HCEC 1CT (cell line): ENCODE measurements at places on chromosomes 6 and 20.
A peak's percentile ranks its signal among the peaks of the same experiment; 100 is the strongest.

- DNase-seq, result no peak
Observed at GRCh38 chr6:32713241-32713640, 27.9 kb upstream of the HLA-DQA2 start.

DNA sequence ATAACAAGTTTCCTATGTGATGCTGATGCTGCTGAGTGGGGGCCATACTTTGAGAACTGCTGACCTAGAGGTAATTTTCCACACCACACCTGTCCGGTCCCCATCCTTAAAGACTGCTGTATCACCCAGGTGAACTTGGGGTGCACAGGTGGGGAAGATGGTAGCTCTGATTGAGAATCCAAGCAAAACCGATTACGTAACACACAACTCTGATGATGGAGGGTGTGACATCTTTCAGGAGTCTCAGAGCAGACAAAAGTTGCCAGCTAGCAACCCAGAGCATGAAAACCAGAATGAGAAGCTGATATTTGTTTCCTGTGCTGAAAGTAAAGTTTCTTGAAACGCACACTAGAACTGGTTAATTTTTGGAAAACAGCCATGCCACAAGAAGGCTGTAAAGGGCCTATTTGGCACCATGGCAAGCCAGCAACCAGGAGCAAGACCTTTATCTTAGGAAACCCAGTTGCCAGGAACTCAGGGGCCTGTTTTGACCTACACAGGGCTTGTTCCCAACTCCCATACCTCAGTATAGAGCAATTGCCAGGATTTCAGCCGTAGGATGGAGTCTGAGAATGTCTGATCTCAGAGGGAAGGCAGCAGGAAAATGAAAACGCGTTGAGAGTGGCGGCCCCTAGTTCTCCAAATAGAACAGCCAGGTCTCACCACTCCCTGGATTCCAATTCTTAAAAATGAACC, 21.6 kb upstream of the TBC1D7 start:
- no peak for DNase-seq

GRCh38 chr6:2611092-2611491, 139.6 kb downstream of the MYLK4 start:
- DNase-seq, result peak; percentile 3

DNA sequence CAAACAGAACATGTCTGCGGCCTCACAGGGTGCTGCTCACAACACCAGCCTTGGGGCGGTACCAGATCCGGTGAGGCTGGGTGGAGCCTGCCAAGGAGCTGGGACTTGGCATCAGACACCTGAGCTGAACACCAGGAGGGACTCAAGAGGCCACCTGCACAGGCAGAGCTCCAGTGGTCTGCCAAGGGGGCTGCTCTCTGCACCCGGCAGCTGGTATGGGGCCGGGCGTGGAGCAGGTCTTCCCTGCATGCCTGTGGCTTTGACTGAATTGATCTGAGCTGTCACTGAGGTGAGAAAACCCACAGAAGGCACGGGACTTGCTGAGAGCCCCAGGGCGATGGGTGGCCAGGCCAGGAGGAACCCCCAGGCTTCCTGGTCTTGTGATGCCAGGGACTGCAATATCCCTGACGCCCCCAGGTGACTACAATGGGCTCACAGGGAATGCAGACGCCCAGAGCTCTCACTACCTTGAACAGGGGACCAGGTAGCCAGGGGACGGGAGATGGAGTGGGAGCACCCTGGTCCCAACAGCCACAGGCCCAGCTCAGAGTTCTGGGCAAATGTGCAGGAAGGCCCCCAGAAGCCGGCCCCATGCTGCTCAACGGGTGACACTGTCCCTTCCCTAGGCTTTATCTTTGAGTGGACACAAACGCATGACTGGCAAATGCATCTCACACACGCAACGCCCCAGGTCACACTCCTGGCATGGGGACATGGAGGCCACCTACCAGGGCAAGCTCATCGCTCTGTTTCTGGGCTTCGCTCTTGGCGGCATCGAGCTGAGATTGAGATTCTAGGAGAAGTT, 48.2 kb downstream of the DSTN start:
- no peak for DNase-seq

DNA sequence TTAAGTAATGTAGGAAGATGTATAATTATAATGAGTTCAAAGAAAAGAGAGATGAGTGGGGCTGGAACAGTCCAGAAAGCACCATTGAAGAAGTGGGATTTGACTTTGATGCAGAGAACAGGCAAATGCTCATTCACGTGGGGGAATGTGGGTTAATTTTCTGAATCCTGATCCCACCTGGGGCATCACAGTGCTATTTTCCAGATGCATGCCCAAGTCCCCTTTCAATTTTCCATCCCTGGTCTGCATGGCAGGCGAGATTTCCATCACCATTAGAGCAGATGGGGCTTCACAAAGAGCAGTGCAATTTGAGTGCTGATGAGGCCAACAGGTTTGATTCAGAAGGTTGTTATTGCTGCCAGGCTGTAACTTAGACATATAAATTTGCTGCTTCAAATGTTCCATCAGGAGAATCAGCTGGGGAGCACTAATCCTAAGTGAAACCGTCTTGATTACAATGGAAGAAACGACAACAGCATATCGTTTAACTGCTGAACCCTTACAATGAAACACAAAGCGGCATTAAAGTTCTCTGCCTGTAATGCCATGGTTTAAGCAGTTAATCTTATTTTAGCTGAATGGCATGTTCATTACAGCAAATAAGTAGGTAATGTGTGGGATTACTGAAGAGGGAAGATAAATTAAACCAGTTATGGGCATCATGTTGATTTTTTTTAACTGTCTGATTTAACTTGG, 45.2 kb downstream of the OSTM1 start:
- DNase-seq, result no peak

DNA sequence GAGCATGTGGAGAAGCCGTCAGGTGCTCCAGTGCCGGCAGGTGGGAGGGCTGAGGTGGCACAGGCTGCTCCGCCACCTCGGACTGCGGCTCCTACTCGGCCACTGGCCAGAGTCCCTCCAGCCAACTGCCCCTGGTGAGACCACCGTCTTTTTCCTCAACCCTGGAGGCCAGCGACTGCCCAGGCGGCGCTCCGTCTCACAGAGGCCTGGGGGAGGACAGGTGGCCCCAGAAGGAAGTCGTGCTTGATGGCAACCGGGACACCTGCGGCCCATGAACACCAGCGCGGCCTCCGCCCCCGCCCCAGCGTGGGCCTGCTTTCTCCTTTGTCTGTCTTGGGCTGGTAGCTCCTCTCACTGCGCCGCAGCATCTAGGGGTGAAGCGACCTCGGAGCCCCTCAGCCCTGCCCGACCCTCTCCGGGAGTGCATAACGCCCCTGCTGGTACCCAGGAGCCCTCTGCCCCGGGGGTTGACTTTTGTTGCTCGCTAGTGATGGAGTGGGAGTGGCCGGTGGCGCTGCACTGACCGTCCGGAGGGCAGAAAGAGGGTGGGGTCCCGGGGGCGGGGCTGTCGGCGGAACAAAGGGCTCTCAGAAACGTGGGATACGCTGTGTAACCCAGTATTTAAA, 706 bp upstream of the TUBB2B start:
- no peak for DNase-seq

DNA sequence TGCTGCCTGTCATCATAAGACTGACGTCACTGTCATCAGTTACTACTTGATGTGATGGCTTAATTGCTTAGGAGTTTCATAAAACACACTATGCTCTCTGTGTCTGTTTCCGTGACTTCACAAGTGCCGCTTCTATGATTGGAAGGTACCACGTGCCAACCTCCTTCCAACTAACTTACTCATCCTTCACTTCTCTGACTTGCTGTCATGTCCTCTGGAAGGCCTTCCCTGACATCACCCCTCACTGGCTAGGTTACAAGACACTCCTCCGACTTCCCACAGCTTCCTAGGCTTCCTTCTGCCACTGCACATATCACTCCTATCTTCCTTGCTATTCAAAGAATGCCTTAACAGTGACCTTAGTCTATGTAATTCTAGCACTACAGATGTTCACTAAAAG, 20.4 kb downstream of the SERINC3 start:
- no peak for DNase-seq

GRCh38 chr6:84390334-84390733, 162.9 kb upstream of the CEP162 start:
- DNase-seq, result no peak

DNA sequence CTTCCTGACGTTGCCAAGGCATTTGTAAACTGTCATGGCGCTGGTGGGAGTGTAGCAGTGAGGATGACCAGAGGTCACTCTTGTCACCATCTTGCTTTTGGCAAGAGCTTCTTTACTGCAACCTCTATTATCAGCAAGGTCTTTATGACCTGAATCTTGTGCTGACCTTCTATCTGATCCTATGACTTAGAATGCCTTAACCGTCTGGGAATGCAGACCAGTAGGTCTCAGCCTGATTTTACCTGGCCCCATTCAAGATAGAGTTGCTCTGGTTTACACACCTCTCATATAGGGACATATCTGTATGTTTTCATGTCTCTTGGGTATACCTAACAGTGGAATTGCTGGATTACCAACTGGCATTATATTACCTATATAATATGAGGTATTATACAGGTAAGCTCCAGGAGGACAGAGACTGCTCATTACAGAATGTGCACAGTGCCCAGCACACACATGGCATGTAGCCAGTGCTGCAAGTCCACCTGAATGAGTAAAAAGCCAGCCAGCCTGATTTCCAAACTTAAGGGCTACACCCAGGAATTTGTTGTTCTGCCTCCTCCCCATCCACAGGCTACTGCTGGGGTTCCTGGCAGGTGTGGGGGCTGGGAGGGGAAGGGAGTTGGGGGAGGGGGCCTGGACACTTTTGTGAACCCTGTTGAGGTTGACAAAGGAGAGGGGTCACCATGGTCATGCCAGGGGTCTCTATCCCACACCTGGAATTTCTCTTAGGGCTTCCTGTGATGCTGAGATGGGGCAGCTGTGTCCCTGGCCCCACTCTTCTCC, 35.2 kb upstream of the BLCAP start:
- no peak for DNase-seq

DNA sequence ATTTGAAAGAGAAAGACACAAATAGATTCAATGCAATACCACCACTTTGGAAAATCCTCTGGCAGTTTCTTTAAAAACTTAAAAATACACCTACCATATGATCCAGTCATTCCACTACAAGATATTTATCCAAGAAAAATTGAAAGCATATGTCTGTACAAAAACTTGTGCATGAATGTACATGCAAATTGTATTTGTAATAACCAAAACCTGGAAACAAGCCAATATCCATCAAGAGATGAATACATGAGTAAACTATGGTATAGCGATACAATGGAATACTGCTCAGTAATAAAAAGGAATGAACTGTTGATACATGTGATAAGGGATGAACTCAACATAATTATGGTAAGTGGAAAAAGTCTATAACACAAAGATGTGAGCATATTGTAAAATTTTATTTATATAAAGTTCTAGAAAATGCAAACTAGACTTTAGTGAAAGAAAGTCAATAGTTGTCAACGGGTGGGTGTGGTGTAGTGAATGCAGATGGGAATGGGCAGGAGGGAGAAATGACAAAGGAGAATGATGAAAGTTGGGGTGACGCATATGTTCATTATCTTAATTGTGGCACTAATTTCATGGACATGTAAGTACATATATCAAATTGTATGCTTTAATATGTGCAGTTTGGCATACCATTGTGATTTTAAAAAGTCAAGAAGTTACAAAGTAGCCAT, 347.5 kb downstream of the SAMD5 start:
- DNase-seq, result no peak

DNA sequence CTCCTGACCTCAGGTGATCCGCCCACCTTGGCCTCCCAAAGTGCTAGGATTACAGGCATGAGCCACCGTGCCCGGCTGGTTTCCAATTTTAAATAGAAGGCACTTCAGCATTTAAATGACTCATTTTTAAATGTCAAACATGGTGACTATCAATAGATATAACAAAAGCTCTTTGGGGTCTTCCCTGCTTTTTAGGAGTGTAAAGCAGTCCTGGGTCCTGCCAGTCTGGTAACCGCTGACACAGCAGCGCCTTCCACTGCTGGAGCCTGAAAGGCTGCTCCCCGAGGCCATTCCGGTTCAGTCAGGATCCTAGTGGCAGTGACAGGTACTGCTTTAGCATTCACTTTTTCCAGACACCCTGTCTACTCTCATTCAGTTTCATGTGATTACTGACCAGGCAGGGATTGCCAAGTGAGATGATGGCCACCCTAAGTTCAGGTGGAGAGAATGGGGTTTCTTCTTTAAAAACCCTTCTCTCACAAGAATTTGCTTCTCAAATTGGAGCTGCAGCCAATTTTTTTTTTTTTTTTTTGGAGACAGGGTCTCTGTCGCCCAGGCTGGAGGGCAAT, 5.1 kb downstream of the DIDO1 start:
- peak; percentile 53 for DNase-seq

- DNase-seq, result no peak
Observed at GRCh38 chr6:12363651-12364381, 73.7 kb downstream of the EDN1 start.

GRCh38 chr6:44569931-44570385, 182.5 kb downstream of the CDC5L start:
- no peak for DNase-seq

DNA sequence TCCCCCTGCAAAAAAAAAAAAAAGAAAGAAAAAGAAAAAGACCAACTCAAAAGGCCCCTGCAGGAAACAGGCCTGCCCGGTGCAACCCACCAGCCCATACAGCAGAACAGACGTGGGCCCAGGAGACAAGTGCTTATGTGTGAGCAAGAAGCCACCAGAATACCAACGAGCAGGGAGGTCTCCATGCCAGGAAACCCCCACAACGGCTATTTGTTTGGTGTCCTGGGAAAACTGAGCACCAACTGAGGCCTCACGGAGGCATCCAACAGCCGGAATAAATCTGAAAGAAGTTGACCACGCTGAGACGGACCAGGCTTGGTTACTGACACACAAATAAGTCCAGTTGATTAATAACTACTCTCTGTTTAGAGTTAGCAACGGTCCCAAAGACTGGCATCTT, 29.7 kb downstream of the PTPRT start:
- no peak for DNase-seq

- DNase-seq, result no peak
Observed at GRCh38 chr6:17653198-17653882, 53.2 kb downstream of the FAM8A1 start.

DNA sequence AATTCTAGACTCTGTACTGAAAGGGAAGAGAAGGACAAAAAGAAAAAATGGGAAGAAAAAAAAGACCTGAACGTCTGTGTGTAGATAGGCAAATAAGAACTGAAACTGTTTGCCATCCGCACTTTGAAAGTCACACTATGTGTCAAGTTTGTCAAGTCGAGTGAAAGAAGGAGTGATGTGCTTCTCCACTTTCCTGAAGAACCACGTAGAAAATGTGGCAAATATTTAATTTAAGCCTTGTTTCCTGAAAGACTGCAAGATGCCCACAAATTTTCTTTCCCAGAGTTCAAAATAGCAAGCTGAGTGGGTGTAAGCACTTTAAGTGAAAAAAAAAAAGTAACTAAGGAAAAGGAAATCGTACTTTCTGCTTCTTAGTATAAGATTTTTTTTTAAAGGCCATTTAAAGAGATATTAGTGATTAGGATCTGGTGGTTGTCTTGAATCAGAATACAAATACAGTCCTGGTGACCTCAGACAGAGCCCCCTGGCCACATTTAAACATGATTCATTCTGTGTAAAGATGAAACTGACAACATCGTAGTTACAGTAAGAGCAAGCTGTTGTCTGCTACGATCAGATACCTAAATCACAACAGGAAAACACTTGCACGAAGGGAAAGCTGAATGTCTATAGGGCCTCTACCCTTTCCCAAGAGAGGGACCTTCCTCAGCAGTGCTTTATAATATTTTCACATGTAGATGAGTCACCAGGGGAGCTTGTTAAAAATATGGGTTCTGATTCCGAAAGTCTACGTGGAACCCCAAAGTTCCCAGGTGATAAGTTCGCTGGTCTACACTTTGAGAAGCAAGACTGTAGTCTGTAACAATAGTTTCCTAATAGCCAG, 102.3 kb downstream of the HIVEP2 start:
- DNase-seq, result peak; percentile 32
